ENCODE measurements at places on chromosomes 12 and 14.
A peak's percentile ranks its signal among the peaks of the same experiment; 100 is the strongest.

DNA sequence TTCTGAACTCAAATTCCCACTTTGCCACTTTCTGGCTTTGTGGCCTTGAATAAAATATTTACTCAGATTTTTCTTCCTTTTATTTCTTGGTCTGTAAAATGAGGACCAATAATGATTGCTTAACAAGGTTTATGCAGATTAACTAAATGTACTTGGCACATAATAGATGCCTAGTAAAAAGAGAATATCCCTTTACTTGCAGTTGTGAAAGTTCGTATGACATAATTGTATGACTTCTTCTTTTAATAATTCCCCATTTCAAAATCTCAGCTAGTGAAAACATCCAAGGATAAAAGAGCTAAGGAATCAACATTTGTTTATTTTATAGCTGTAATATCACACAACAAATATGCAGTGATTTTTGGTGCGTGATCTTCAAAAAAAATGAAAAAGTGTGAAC, 215.6 kb upstream of the ATP2B1 start:
- DNase-seq, result no peak

- DNase-seq, result no peak
These were observed 709 bp downstream of the HAL start for GRCh38 chr12:95995238-95996031.

GRCh38 chr12:87020071-87020470, 763.9 kb upstream of the MGAT4C start:
- no peak for DNase-seq

GRCh38 chr14:76812422-76813383, at the start of gene ANGEL1:
TSS of gene ANGEL1 (minus strand) at chr14:76812882. CDS start at chr14:76812827, 55 bp downstream.
- peak; percentile 98 for DNase-seq

DNA sequence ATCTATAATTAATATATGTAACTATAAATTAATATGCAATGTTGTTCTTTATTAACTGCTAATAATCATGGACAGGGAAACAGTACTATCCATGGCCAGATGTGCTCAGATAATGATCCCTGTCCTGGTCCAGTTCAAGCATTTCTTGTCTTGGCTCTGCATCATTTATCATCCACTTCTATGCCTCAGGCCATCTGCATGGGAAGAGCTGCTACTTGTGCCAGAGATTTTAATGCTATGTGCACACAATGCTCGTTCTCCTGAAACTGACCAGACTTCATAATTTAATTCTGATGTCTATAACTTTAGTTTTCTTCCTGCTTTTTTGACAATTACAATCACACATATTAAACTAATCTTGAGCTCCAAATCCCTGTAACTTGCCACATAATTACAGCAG, 11.2 kb upstream of the TMX1 start:
- no peak for DNase-seq

DNA sequence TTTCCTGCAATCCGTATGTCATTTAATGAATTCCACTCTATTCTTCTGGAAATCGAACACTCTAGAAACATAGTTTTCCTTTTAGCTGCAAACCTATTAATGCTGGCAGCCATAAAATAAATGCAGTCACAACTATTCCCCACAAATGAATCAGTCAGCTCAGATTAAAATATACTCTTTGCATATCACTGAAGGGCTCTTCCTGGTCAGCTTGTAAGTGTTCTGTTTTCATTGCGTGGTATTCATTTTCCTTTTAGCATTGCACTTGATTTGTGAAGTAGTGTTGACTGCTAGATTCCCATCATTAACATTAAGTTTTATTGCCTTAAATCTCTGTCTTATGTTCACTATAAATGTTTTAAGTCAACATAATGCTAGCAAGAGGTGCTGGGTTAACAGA, 685.9 kb downstream of the DIO2 start:
- DNase-seq, result no peak

DNA sequence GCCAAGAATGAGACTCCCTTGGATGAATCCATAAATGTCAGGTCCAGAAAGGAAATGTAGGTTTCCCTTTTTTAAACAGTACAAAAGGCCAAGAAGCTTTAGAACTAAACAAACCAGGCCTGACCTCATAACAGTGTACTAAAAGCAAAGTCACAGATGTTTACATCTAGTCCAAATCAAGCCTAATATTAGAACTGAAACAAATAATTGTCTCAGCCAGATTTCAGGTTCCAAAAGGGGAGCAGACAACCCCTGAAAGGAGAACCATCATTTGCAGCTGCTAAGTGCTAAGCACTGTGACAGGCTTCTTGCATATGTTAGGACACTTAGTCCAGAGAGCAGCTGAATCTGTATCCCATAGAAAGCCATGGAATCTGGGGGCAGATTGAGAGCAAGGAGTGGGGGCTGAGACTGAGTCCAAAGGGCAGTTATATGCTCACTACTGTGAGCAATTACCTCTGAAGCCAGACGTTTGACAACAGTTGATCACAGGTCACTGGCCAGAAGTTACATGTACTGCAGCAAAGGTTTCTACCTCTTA, 90.1 kb downstream of the STXBP6 start:
- no peak for DNase-seq

- DNase-seq, result no peak
These were observed 27.4 kb upstream of the BTBD6 start for GRCh38 chr14:105220699-105221597.

GRCh38 chr14:71135911-71136310, 228.7 kb downstream of the PCNX1 start:
- DNase-seq, result no peak

GRCh38 chr14:54792288-54792687, 110.3 kb downstream of the GCH1 start:
- DNase-seq, result no peak

- no peak for DNase-seq
These were observed 20.6 kb upstream of the YARS2 start for GRCh38 chr12:32776258-32776657.

DNA sequence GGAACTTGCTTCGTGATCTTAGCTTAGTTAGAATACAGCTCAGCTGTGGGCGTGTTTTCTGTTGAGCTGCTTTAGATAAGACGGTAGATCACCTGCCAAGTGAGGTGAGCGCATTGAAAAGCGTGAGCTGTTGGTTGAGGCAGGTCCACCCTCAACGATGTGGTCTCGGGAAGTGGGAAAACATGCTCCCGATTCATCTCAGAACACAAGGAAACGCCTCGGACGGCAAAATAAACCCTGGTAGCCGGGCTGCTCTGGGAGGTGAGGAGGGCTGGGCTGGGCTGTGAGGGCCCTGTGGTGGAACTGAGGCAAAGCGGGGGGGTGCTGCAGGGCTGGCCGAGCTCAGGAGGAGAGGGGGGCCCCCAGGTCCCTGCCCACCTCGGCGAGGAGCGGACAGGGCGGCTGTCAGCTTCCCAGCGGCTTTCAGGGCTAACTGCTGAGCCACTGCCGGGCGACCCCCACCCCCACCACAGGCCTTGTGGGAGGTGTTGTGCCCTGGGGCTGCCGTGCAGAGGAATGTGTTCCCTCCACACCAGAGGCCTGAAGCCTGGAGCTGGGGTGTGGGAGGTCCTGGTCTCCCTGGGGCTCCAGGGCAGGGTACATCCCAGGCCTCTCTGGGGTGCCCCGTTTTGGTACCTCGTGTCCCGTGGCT, 30.7 kb downstream of the NOC4L start:
- no peak for DNase-seq

GRCh38 chr12:83434600-83434999, 747.9 kb downstream of the TMTC2 start:
- no peak for DNase-seq

- DNase-seq, result no peak
These were observed 2.1 kb upstream of the DLST start for GRCh38 chr14:74879427-74880182.

- no peak for DNase-seq
These were observed 138.4 kb upstream of the CDKN3 start for GRCh38 chr14:54258382-54258781.

GRCh38 chr12:51548241-51548640, 42.8 kb upstream of the SCN8A start:
- DNase-seq, result no peak

- no peak for DNase-seq
These were observed 30.8 kb downstream of the PAWR start for GRCh38 chr12:79659961-79660431.

- no peak for DNase-seq
These were observed 76.7 kb downstream of the TTC8 start for GRCh38 chr14:88901189-88901588.

- no peak for DNase-seq
These were observed 35.2 kb downstream of the SLC8B1 start for GRCh38 chr12:113299619-113300237.

DNA sequence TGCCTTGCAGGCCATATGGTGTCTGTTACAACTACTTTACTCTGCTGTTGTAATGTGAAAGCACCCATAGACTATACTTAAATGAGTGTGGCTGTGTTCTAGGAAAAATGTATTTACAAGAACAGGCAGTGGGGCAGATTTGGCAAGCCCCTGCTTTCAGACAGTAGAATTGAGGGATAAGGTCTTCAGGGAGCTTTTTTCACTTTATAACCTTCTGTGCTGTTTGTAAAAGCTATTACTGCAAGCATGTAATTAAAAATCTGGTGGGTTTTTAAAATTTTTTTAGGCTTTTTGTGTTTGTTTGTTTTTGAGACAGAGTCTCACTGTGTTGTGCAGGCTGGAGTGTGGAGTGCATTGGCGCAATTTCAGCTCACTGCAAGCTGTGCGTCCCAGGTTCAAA, 73.9 kb downstream of the VEZT start:
- DNase-seq, result no peak

DNA sequence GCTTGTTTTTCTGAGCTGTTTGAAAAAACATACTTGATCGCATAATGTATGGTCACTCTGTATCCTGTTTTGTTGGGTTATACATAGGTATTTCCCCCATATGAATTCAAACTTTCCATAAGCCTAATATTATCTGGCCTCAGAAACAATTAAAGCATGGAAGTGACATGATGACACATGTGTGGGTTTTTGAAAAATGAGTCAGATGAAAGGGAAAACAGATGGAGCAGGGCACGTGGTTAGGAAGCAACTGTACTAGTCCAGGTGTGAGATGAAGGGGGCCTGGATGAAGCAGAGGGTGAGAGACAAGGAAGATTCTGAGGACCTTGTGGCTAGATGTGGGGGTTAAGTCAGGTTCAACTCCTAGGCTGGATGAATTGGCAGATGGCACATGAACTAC, 92.7 kb upstream of the DNM1L start:
- no peak for DNase-seq

DNA sequence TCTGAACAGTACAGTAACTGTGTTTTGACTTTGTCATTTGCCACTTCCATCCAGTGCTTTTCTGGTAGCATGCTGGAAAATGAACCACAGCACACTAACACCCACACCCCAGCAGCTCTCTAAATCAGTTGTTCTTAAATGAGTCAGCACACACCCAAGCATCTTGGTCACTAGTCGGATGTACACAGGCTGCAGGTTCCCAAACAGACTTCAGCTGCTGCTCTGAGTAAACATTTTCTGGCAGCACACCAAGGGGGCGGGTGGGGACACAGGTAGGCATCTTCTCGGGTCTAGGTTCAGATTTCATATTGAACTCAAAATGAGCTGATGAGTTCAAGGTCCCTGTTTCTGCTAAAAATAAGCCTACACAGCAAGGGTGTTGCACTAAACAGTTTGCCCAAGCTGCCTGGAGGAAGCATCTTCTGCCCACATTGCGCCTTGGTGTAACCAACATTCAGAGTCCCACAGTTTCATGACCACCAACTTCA, 39.8 kb downstream of the IFNG start:
- DNase-seq, result peak; percentile 41

All from GM06990 (cell line).